ENCODE measurements at places on chromosomes 5 and 9.

DNA sequence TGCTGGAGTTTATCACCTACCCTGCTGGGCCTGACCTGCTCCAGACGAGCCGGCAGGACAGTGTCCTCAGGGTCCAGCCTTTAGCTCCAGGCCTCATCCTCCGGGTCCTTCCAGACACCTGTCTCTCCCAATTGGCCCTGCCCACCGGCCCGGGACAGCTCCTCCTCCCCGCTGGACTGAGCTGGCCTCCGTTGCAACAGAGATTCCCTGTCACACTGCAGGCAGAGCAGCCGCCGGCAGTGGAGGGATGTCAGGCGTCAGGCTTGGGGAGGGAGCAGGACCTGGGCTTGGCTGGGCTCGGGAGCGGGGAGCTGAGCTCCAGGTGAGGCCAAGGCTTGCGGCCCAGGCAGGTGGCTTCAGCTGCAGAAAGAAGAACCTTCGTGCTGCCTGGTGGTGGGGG is 1.7 kb downstream of the KCNT1 start:
- no peak for DNase-seq

DNA sequence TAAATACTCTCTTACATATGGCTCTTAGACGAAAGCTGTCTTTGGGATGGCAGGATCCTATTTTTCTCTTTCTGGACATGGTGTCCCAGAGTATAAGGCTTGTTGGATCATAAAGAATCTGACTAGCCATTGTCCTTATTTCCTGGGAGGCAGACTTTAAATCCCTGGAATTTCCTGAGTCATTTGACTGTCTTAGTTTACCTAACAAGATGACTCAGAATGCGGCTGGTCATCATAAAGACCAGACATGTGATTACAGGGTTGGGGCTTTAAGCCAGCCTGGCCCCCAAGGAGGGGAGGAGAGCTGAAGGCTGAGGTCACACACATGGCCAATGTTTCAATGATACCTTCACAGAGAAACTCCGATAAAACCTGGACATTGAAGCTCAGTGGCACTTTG is 37.2 kb downstream of the FAM240B start:
- no peak for DNase-seq

GRCh38 chr9:2390028-2390427 is 231.6 kb upstream of the VLDLR start:
- no peak for DNase-seq

- DNase-seq: no peak
Measured at GRCh38 chr9:106350777-106351176, 512.2 kb upstream of the ZNF462 start.

DNA sequence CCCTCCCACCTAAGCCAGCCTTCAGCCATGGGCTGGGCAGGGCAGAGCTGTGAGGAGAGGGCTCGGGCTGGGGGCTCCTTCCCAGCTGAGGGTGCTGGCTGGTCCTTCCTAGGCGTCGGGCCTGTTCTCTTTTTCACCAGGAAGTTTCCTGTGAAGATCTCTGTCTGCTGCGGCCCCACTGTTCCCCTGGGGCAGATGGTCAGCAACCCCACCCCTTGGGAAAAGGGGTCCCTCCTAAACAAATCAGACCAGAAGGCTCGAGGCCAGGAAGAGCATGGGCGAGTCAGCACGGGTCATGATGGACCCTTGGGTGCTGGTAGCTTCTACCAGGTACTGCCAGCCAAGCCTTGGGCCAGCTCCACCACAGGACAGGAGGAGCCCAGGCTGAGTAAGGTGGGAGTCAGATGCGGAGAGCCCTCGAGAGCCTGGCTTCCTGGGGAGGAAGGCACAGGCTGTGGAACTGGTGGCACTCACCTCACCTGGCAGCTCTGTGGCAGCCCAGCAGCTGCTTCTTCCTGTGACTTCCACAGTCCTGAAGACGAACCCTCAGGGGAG is 3.5 kb downstream of the CACNA1B start:
- no peak for DNase-seq

GRCh38 chr5:157541447-157542118 is 34.0 kb downstream of the ADAM19 start:
- DNase-seq: no peak

DNA sequence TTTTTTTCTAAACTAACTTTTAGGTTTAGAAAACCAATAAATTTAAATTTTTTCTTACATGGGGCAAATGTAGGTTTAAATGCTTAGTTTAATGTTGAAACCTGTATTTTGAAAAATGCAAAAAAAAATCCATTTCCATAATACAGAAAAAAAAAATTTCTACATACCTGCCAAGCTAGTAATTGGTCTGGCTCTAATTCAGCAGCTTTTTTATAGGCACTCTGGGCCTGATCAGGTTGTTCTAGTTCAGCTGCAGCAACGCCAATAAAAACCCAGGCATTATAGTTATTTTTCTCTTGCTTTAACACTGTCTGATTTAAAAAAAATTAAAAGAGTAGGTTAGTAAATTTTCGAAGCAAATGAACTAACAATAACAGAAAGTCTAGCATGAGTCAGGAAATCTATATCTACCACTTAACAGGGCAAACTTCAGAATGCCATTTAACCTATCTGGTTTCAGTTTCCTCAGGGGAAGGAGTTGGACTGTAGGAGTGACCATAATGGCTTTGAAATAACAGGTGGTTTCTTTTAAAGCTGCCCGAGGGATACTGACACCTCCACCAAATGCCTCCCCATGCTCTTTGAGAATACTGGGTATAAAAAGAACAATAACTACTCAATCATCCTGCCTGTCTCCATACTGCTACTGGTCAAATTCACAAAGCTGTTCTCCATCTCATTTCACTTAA is 11.6 kb downstream of the SKIC3 start:
- DNase-seq: no peak

DNA sequence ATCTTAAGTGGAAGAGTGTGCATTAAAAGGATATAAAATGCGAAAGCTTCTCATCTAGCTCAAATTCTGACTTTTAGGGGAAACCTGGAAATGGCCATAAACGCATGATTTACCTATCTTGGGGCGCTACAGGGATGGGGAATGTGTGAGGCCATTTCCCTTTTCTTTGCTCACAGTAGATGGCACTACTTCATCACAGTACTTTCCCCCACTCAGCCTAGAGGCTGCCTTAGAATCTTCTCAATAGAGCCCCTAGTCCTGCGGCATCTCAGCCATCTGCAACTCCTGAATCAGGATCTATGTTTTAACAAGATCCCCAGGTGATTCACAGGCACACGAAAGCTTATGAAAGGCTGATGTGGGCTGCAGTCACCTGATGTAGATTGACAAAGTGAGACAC is 110.8 kb downstream of the LHFPL2 start:
- DNase-seq: no peak

- DNase-seq: no peak
Measured at GRCh38 chr5:61525512-61526206, 193.6 kb downstream of the ZSWIM6 start.

DNA sequence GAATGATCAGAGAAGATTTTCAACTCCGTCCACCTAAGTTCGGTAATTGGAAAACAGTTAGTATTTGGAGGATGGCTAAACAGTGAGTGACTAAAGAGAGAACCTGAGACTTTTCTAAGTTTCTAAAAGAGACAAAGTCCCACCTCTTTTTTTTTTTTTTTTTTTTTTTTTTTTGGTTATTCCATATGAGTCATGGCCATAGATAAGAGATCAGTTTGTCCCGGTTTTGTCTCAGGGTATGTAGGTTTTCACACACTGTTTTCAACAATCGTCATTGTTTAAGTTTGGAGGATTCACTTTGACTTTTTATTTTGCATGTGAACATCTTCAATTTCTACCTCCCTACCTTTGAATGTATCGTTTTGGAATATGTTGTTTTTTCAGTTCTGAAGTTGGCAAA is 85.9 kb downstream of the NTRK2 start:
- no peak for DNase-seq

GRCh38 chr5:130529511-130530485 is 625.5 kb downstream of the CHSY3 start:
- DNase-seq: no peak

All from effector memory CD4-positive, alpha-beta T cell (primary cell).